ENCODE measurements at places on chromosomes 3 and 15. TPM values are rescaled to one million over a fixed set of nuclear protein-coding genes. Genes with fewer than 3 reads are reported as not detected.

TM4SF4 gene
- not detected for total RNA-seq

INSYN1 gene
- total RNA-seq, result 23.0 TPM

GRCh38 chr3:53255423-53255774, 423 bp downstream of the TKT start:
- no peak for DNase-seq
- H3K27ac ChIP-seq, result peak overlapping the region; percentile 88
- H3K36me3 ChIP-seq, result no peaks in the 10 kb centered on the region
- peaks cover 57% of the 10 kb centered on the region for H3K4me1 ChIP-seq
- H3K4me3 ChIP-seq, result peak overlapping the region; percentile 89

- no peak overlapping the region for H3K27ac ChIP-seq
- H3K27me3 ChIP-seq, result no peaks in the 10 kb centered on the region
- peaks cover 62% of the 10 kb centered on the region for H3K4me1 ChIP-seq
Measured at GRCh38 chr15:25436707-25437106, 2.1 kb downstream of the UBE3A start.

NRG4 gene
- not detected for total RNA-seq
